ENCODE measurements at places on chromosomes 5 and 9.
A peak's percentile ranks its signal among the peaks of the same experiment; 100 is the strongest.

DNA sequence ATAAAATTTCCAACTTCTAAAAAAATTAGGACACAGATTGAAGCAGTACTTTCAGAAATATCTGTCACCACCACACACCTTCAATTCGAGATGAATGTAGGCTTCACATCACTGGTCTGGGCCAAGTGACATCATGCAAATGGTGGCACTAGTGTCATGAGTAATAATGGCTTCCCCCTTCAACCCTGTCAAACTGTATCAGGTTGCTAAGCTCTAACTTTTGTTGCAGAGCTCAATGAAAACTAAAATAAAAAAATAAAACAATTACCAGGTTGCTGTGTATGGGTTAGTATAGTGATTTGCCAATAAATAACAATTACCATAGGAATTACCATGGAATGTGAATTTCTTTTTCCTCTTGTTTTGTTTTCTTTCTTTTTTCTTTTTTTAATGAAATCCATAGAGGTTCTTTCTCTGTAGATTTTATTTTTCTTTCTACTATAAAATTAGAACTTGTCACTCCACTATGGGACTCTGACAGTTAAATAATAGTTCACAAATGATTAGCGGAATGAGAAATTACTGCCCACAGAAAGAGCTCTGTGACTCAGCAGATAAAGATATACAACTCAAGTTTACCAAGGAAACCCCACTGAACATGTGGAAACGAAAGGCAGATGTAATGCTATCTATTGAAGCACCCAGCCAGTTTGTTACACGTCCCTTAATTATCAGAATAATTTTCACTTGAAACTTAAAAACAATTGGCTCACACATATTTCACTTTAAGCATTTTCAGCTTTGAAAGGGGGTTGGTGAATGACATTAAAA is 783.8 kb upstream of the WWC1 start:
- DNase-seq = no peak

GRCh38 chr9:112157087-112157486 is 18.0 kb downstream of the SUSD1 start:
- no peak for DNase-seq

DNA sequence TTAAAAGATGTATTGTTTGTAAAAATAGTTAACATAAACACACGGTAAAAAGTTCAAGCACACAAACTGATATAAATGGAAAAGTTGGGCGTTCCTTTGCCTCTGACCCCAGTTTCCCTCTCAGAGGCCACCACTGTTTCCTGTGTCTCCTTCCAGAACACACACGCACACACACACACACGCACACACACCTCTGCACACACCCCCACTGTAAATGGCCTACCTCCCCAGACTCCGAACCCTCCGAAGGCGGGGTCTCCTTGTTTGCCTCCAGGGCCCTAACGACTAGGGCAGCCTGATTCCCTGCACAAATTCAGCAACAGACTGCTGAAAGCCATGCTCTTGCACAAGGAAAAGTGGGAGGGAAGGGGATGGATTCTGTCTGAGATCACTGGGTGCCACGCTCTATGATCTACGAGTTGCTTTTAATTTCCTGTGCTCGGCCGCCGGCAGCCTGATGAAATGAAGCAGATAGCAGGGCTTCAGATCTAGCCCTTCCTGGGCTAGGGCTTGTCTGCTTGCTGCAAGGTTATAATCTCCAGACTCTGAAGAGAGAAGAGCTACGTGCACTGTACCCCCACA is 184.0 kb upstream of the IL12B start:
- no peak for DNase-seq

GRCh38 chr9:71663931-71664459 is 104.3 kb downstream of the CEMIP2 start:
- no peak for DNase-seq

DNA sequence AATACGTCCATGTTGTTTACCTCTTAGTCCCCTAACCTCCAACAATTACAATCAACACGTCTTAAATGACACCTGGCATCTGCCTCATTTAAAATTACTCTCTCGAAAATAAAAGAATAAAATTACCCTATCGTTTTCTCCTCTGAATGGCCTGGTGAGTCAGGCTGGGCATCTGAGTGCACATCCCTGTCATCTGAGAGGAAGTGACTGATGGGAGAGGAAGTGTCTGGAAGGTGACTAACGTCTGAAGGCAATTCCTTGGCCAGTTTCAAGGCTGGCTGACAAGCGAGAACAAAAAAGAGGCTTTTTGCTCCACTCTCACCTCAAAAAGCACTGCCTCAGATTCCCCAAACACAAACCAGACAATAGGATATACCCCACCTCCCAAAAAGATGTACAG is 57.7 kb downstream of the MAPKAP1 start:
- DNase-seq = peak; percentile 19

- DNase-seq = no peak
These were observed 220.2 kb downstream of the EFNA5 start for GRCh38 chr5:107450531-107450930.

- DNase-seq = no peak
These were observed 109.6 kb downstream of the FAM174A start for GRCh38 chr5:100644776-100645175.

DNA sequence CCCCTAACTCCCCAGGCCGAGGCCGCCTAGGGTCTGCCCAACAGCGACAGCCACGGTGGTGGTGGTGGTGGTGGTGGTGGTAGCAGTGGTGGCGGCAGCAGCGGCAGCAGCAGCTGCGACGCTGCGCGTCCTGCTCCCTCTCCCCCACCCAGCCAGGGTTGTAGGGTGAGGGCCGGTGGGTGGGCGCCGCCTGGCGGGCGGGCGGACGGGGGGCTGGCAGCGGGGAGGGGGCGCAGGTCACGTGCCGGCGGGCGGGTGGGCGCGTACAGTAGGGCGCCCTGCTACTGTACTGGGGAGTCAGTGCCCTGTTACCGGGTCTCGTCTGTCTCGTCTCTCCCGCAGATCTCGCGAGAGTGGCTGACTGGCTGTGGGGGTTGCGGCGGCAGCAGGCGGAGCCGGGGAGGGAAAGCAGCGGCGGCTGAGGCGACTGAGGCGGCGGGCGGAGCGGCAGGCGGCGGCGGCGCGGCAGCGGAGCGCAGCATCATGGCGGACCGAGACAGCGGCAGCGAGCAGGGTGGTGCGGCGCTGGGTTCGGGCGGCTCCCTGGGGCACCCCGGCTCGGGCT is at the start of gene PURA:
PURA (plus strand) TSS at position 411 of the 565 bp plus-strand sequence; CDS start at position 484, 73 bp downstream.
- DNase-seq = peak; percentile 96

DNA sequence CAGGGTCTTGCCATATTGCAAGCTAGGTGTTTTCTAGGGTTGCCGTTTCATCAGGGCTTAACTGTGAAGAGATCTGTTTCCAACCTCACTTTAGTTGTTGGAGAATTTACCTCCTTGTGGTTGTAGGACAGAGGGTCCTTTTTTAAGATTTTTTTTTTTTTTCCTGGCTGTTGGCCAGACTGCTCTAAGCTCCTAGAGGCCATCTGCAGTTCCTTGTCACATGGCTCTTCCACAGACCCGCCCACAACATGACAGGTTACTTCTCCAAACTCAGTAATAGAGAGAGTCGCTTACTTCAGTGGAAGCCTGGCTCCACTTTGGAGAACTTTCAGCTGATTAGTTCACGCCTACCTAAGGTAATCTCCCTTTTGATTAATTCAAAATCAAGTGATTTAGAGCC is 543.7 kb downstream of the DMRTA1 start:
- no peak for DNase-seq

DNA sequence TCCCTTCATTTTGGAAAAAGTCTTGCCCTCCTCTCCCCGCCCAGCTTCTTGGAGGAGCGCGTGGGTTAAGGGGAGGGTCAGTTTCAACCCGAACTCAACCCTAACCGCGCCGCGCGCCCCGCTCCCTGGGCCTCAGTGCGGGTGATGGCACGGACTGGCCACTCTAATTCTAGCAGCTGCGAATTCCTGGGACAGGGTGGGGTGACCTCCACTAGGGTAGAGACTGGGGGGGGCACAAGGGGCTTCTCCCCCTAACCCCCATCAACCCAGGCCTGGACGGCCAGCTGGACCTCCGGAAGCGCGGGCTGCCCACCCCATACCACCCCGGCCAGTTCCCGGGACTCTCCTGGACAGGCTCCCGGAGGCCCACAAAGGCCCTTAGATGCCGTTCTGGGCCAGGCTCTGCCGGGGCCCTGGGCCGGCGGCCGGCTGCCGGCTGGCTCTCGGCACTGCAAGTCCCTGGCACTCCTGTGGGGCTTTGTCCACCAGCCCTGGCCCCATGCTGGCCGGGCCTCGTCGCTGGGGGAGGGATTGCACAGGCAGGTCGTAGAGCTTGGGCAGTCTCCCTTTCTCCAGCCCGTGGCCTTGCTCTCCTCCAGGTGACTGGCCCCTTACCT is 7.2 kb upstream of the PSD2 start:
- DNase-seq = no peak

GRCh38 chr5:160399402-160400353 is at the start of gene FAM200C:
FAM200C (minus strand) TSS chr5:160400054; CDS start chr5:160395490, 4,564 bp downstream.
- DNase-seq = peak; percentile 66

DNA sequence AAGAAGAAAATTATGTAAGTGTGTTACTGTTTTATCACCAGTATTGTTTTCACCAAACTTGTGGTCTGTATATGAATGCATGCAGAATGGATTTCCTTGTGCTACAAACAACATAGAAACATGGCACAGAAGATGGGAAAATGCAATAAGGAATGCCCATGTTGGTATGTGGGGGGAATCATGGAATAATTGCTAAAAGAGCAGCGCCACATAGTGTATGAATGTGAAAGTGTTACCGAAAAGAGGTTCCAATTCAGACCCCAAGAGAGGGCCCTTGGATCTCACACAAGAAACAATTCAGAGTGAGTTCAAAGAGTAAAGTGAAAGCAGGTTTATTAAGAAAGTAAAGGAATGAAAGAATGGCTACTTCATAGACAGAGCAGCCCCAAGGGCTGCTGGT is 26.4 kb upstream of the TYRP1 start:
- DNase-seq = no peak

DNA sequence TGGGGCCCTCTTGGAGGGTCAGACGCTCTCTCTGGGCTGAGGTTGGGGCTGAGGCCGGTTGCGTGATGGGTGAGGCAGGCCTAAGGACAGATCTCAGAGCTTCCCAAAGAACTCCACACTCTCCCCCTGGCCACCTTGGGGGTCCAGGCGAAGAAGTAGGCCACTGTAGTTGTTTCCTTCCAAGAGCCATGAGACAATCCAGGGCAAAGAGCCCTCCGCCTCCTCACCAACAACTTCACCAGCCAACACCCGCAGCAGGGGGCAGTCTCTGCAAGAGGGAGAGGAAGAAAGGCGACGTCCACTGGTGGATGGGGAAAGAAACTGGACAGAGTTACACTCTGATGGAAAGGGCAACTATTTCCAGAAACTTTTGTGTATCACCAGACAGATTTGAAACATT is 10.7 kb downstream of the SLC35A4 start:
- DNase-seq = no peak

DNA sequence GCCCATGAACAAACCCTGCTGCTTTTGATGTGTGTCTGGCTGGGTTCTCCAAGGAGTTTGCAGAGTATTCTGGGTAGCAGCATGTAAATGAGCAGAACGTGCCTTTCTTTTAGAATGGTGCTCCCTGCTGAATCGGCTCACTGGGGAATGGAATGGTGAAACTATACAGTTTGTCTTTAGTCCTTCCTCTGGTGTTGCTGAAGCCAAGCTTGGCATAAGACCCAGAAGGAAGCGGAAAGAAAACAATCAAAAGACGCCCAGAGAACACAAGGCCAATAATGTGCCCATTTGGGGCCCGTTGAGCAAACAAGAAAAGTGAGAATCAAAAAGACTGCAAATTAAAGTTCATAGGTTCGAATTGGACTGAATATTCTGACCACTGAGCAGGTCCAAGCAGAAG is 60.1 kb downstream of the MVB12B start:
- no peak for DNase-seq

DNA sequence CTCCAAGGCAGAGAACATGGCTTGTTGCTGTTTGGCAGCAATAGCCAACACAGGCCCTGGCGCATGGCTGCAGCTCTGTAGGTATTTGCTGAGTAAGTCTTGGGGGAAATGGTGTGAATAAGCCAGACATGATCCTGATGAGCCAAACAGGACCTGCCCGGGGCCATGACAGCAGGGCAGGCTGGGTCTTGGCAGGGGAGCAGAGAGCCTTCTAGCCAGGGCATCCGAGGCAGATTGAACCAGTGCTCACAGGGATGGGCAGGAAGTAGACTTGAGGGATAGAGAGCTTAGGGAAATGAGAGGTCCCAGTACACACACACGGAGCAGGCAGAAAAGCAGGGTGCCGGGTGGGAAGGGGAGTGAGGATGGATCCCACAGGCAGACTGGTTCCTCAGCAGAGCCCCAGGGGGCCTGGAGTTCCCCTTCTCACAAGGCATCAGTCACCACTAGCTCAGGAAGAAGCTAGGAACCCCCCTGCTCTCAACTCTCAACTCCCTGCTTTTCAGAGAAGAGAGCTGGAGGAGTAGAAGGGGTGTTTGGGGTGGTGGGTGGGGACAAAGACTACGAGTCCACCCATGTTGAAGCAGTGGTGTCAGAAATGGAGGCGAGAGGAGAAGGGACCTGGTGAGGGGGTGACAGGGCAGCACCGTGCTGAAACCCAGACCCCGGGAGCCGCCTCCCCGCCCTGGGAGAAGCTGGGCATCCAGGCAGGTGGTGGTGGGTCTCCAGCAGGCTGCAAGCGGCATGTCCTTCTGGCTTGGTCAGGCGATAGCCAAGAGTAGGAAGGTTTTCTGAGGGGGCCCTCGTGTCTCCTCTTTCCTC is 111.1 kb downstream of the RGS3 start:
- DNase-seq = no peak

GRCh38 chr5:76742583-76742982 is 26.7 kb downstream of the F2R start:
- no peak for DNase-seq

- DNase-seq = no peak
These were observed 675.6 kb downstream of the IRX1 start for GRCh38 chr5:4271193-4271592.

DNA sequence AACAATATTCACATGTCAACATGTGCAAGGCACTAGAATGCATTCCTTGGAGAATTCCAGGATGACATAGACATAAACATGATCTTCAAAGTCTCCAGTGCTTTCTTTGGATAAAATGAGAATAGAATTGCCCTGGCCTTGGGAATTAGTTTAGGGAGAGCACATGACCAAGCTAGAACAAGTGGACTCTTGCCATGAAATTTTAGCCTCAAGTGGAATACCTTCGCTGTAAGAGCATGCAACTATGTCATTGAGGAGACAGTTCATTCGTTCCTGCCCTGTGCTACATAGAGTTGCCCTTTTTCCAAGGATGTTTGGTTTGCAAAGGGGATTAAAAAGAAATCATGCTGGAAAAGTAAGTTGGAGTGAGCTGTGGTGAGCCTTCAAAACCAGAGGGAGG is 42.7 kb downstream of the ZFAND5 start:
- DNase-seq = no peak

GRCh38 chr9:76716085-76716672 is 48.1 kb upstream of the PCA3 start:
- DNase-seq = no peak

GRCh38 chr9:101307524-101308213 is 77.1 kb downstream of the BAAT start:
- DNase-seq = no peak
